ENCODE measurements at places on chromosomes 1 and 21.

DNA sequence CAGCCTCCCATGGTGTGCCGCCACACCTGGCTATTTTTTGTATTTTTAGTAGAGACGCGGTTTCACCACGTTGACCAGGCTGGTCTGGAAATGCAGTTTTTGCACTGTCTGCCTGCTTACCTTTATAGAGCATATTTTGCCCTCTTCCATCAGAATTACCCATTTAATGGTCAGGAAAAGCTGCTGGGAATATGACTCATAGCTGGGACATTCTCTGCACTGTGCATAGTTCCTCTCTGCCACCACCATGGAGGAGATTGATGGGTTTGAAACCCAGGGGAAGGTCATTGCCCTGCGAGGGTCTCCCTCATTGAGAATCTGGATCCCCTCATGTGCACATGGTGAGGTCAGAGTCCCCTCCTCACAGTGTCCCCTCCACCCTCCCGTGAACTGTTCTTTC lies 32.1 kb downstream of the MX1 start:
- no peak for DNase-seq

DNA sequence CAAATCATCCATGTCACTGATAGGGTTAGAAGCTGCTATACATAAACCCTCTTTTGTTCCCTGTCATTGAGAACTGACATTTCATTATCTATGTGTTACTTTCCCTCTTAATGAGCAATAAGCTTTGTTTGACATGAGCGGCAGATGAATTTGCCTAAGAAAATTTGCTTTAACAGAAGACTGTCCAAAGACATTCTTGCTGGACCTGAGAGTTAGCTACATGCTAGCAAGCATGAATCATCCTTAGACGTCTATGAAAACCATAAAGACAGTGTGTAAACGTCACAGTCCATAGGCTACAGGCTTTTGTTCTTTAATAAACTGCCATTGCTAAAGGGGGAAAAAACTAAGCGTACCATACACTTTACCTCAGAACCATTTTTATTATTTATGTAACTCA lies 73.1 kb downstream of the TNFSF4 start:
- no peak for DNase-seq

- DNase-seq = peak; percentile 92
Measured at GRCh38 chr1:36203554-36204346, 20.5 kb upstream of the THRAP3 start.

GRCh38 chr21:38434913-38435533 lies 63.3 kb downstream of the ERG start:
- no peak for DNase-seq

- no peak for DNase-seq
Measured at GRCh38 chr1:48547561-48548220, 75.7 kb upstream of the SPATA6 start.

DNA sequence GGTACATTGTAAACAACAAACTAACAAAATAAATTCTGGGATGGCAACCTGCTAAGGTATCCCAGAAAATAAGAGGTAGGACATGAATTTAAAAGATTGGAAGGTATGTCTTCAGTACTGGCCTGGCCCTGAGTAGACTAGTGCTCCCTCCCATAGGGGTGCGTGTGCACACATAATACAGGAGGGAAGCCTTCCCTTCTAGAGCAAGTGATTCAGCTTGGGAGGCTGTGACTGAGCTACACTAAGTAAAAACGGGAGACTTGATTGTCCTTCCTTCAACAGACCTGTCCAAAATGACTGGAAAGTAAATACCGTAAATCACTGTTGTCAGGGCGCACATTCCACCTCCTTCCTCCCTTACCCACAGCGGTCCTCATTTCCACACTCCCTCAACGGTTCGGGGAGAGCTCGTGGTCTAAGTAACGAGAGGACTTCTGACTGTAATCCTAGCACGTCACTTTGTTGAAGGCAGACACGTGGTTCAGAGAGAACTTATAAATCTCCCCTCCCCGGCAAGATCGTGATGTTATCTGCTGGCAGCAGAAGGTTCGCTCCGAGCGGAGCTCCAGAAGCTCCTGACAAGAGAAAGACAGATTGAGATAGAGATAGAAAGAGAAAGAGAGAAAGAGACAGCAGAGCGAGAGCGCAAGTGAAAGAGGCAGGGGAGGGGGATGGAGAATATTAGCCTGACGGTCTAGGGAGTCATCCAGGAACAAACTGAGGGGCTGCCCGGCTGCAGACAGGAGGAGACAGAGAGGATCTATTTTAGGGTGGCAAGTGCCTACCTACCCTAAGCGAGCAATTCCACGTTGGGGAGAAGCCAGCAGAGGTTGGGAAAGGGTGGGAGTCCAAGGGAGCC lies at the start of gene TGFB2:
Gene TGFB2, plus strand, starts transcription at position 523 of the 859 bp plus-strand sequence. CDS start 1,366 bp downstream, outside the sequence.
- peak; percentile 64 for DNase-seq

DNA sequence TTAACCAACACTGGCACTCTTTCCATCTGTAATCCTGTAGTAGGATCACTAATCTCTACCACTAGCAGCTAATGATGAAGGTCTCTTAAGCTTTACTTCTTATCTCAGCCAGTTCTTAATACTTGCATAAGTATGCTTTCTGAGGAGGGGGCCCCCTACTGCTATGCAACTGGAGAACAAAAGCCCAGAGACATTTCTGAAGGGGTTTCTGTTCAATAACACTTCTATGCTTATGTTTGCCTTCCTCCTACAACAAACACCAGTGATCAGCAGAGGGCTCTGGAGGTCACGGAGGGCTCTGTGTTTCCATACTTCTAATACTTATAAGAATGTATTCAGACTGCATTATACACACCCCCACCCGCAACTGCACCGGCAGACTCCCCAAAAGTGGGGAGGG lies 215.8 kb downstream of the BARHL2 start:
- no peak for DNase-seq

- DNase-seq = no peak
Measured at GRCh38 chr1:68745011-68745410, 248.1 kb upstream of the DEPDC1 start.

DNA sequence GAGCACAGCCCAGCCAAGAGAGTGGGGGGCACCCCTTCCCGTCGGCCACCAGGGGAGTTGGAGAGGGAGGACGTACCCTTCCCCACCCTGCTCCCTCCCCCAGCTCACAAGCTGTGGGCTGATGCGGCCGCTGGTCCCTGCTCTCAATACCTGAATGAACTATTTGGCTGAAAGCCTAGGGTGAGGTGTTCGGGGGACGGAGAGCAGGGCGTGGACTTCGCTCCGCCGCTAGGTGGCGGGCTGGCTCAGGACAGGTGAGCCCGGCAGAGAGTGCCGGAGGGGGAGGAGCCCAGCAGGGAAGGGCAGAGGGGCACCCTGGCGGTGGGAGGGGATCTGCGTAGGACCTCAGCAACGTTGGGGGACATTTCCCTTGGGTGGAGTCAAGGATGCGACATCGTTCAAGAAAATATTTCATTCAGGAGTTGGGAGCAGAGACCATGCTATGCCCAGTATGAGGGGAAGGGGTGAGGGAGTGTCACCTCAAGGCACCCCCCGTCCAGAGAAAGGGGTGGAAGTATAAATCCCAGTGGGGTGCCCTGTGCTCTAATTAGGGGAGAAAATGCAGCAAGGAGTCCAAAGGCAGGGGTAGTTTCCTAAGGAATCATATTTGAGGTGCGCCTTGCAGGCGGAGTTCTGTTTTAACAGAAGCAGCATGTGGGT lies 12.0 kb upstream of the RHBG start:
- DNase-seq = peak; percentile 31

DNA sequence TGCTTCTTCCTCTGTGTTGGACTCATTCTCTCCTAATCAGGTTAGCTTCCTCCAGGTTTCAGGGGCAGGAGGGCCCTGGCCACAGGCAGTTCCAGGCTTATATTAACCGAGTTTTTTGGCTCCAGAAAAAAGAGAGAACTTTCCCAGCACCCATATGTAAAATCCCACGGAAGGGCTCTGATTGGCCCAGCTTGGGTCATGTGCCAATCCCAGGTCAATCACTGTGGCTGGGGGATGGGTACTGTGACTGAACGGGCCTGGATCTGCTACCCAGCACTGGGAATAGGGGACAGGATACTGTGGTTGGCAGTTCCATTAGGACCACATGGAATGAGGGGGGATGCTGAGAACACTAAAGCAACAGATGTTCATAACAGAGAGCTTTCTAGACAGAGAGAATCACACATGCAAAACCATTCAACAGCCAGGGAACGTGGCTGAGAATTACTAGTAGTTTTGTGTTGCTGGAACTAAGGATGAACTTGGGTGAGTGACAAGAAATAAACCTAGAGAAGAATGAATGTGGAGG lies 51.1 kb upstream of the NEK2 start:
- DNase-seq = no peak
